Astrocyte of the cerebellum (primary cell): ENCODE measurements at places on chromosomes 5 and 9.

DNA sequence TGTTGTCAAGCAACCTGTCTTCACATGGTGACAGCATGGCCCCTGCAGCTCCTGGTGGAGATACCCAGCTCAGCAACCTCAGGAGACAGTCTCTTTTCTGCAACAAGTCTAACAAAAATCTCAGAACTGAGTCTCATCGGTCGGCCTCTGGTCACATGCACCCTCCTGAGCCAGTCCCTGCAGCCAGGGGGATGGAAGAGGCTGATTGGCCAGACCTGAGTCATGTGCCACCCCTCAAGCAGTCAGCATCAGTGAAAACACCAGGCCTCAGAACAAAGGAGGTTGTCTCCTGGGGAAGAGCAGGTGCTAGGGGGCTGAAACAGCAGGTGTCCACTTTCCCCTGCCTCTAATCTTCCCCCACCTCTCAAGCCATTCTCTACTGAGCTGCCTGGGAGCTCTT, 54.4 kb downstream of the SMIM23 start:
- DNase-seq, result no peak

- DNase-seq, result no peak
These were observed 40.8 kb upstream of the ROPN1L start for GRCh38 chr5:10400831-10401230.

- no peak for DNase-seq
These were observed 213.9 kb downstream of the PRDM9 start for GRCh38 chr5:23721336-23721735.

DNA sequence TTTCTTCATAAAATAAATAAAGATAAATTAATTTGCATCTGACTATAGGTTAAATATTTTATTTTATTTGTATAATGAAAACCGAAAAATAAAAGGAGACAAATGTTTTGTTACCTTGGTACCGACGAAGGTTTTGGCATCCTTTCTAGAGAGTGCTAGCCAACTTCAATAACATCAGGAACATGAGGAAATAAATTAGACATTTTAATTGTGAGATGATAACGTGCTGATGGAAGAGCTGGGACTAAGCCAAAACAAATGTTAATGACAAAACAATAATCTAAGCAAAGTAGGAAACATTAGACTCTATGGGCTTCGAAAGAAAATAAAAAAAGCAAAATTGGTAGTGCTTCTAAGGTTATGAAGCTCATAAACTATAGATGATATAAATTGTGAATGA, 201.0 kb downstream of the IRX2 start:
- no peak for DNase-seq

- DNase-seq, result no peak
These were observed 580 bp downstream of the ERAP1 start for GRCh38 chr5:96807075-96807654.

GRCh38 chr5:133356396-133356983, 255.9 kb downstream of the FSTL4 start:
- DNase-seq, result no peak

GRCh38 chr5:93476251-93476742, 104.7 kb downstream of the NR2F1-AS1 start:
- DNase-seq, result no peak

DNA sequence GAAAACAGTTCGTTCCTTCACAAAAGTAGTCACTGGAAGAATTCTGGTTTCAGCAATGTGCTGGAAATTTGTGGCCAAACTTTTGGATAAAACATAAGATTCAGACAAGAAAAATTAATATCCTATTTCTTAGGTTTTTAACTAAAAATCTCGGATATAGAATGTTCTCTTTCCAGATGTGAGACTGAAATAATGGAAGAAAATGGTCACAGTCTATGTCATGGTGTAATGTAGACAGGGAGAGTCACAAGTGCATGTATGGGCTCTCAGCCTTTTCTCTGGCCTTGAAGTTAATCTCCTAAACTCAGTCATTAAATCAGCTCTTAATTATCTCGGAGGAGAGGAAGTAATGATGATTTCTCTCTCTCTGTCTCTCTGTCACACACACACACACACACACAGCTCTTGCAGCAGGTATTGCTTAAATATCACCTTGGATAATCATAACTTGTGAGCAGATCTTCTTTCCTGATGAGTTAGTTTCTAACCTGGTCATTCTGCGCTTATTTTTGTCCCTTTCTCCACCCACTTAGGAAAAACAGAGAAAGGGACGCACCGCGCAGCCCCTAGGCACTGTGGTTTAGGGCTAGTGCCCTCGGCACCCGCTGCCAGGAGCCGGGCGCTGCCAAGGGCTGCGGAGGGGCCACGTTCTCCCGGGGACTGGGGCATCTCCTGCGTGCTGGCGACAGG, 672 bp upstream of the ITGA2 start:
- DNase-seq, result no peak

DNA sequence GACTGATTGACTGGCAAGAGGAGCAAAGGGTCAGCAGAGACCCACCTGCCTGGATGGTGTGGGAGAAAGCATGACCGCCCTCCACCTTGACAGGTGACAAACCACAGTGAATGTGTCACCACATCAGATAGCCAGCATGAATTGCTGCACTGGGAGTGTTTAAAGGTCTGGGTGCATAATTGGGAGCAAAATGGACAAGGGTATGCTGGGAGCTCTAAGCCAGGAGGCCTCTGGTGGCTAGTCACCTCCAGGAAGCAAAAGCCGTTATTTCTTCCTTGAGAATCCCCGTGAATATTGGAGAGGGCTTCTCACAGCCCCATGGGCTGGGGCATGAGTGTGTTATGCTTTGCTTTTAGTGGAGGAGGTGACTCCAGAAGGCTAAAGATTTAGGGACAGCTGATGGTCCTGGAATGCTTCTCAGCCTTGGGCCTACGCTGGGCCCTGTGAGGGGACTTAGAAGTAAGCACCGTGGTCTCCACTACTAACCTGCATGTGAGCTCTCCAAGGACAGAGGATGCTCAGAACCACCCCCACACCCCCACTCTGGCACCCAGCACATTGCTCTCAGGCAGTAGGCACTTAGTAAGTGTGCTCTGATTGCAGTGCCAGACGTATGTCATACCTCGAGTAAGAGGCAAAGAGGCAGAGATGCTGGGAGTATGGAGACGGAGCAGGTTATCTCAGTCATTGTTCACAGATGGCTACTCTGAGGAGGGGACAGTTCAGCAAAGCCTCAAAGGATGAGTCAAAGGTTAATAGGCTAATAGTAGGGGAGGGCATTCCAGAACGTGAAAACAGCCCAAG, 9.1 kb upstream of the IRF1 start:
- DNase-seq, result no peak
